ENCODE measurements at places on chromosomes 1 and 21.
A peak's percentile ranks its signal among the peaks of the same experiment; 100 is the strongest.

- DNase-seq = no peak
These were observed 280.6 kb downstream of the TTLL7 start for GRCh38 chr1:83718338-83718737.

DNA sequence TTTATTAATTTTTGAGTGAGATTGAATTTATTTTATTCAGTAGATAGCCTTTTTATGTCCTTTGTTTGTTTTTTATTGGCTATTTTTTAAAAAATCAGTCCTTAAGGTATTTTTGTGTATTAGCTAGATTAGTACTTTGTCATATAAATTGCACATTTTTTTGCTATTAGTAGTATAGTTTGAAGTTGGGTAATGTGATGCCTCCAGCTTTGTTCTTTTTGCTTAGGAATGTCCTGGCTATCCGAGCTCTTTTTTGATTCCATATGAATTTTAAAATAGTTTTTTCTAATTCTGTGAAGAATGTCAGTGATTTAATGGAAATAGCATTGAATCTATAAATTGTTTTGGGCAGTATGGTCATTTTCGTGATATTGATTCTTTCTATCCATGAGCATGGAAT lies 80.4 kb downstream of the MAN1A2 start:
- peak; percentile 38 for DNase-seq

DNA sequence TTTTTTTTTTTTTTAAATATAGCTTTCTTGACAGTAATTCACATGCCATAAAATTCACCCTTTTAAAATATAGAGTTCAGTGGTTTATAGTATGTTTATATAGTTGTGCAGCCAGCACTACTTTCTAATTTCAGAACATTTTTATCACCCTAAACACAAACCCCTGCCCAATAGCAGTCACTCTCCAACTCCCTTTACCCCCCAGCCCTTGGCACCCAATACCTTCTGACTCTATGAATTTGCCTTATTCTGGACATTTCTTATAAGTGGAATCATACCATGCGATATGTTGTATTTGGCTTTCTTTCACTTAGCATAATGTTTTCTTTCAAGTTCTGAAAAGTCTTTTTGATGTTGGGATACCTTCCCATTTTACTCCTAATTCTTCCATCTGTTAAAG lies 42.5 kb upstream of the NEXN start:
- DNase-seq = no peak

DNA sequence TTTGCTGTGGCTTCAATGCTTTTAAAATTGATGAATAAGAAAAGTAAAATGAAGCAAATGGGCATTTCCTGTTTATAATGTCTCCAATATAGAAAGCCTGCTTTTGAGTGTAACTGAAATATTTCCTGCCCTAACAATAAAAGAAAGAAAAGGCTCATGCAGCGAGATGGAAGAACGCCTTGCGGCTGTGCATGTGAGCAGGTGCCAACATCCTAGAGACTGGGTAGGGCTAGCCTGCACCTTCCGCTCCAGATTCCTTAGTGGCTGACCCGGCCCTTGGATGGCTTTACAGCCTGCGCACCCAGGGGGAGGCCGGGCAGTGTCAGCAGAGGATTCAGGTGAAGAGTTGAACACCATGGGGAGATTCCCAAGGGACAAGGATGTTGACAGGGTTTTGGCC lies 21.8 kb downstream of the CNIH3 start:
- no peak for DNase-seq

DNA sequence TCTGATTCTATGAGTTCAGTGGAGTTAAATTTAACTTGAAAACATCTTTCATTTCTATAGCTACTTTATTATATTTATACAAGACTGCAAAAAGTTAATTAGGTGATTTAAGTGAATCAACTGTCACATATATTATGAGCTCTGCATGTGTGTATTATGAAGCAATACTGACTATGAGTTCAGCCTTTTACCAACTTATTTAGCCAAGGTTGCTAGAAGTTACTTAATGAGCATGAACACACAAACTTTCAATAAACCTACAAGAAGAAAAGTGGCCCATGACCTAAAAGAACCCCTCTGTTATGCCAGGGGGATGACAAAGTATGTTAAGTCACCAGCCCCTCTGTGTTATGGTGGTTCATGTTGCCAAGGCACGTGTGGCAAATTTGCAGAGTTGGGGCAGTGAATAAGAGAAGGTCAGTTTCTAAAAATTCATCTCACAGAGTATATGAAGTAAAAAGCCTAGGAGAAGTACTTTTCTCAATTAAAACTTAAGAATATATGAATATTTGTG lies 86.7 kb upstream of the LYPLAL1 start:
- no peak for DNase-seq

GRCh38 chr1:101323535-101323934 lies 86.7 kb downstream of the S1PR1 start:
- no peak for DNase-seq

GRCh38 chr1:227885648-227886502 lies 61.9 kb downstream of the WNT9A start:
- peak; percentile 55 for DNase-seq

DNA sequence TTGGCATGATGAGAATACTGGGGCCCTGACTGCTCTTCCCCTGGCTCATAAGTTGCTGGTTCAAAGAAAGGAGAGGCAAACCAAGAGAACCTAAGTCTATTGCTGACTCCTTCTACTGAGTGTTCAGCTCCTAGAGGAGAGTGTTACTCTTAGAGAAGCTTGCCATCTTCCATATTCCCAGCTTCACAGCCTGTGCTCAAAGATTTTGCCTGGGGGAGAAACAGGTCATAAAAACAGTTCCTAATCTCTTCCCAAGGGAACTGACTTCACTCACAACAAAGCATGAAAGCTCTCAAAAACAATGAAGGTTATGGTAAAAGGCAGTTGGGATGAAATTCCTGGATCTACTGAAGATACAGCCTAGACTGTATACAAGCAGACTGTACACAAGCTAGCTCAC lies 37.1 kb downstream of the LRRC40 start:
- DNase-seq = peak; percentile 7

DNA sequence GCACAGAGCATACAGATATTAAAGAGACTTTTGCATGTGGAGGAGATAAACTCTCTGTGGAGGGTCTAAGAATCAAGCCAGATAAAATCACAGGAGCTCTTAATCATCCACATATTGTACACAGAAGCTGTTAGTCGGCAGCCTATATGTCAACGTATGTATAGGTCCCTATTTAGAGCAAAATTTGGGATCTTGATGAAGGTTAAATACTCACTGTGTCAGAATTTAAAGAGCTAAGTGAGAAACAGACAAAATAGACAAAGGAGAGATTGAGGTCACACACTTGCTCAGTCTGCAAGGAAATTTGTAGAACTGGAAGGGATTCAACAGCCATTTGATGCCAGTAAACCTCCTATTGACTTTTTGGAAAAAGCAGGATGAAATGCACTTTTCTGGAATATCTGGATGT lies 4.1 kb upstream of the IRF2BP2 start:
- no peak for DNase-seq

- DNase-seq = peak; percentile 75
These were observed 13.4 kb downstream of the ELOA start for GRCh38 chr1:23756676-23757075.

GRCh38 chr1:91585982-91586381 lies 85.3 kb downstream of the CDC7 start:
- peak; percentile 35 for DNase-seq

DNA sequence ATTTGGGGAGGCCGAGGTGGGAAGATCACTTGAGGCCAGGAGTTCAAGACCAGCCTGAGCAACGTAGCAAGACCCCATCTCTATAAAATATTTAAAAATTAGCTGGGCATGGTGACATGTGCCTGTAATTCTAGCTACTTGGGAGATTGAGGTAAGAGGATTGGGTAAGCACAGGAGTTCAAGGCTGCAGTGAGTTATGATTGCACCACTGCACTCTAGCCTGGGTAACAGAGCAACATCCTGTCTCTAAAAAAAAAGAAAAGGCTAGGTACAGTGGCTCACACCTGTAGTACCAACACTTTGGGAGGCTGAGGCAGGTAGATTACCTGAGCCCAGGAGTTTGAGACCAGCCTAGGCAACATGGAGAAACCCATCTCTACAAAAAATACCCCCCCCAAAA lies 35.7 kb upstream of the RCC1 start:
- DNase-seq = no peak

DNA sequence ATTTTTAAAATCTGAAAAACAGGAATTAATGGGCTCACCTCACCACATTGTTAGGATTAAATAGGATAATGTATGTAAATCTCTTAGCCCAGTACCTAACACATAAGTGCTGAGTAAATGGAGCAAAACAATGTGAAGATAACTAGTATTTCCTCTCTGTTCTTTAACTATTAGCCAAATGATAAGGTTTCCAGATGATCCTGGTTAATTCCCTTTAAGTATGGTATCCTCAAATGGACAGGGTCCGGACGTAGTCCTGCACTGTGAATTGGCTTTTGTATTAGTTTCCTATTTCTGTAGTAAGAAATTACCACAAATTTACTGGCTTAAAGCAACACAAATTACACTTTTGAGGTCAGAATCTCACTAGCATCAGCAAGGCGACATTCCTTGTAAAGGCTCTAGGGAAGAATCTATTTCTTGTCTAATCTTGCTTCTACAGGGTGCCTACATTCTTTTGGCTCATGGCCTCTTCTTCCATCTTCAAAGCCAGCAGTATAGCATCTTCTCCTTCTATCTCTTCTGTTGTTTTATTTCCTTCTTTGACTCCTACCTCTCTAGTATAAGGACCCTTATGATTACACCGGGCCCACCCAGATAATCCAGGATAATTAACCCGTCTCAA lies 17.1 kb downstream of the SCAF4 start:
- peak; percentile 14 for DNase-seq

GRCh38 chr1:200660719-200661118 lies 9.0 kb downstream of the DDX59 start:
- DNase-seq = no peak

GRCh38 chr21:41712730-41713129 lies 54.1 kb downstream of the RIPK4 start:
- DNase-seq = no peak

GRCh38 chr1:40273547-40274166 lies 15.6 kb downstream of the ZMPSTE24 start:
- no peak for DNase-seq

GRCh38 chr1:106722466-106722865 lies 334.0 kb upstream of the PRMT6 start:
- no peak for DNase-seq

DNA sequence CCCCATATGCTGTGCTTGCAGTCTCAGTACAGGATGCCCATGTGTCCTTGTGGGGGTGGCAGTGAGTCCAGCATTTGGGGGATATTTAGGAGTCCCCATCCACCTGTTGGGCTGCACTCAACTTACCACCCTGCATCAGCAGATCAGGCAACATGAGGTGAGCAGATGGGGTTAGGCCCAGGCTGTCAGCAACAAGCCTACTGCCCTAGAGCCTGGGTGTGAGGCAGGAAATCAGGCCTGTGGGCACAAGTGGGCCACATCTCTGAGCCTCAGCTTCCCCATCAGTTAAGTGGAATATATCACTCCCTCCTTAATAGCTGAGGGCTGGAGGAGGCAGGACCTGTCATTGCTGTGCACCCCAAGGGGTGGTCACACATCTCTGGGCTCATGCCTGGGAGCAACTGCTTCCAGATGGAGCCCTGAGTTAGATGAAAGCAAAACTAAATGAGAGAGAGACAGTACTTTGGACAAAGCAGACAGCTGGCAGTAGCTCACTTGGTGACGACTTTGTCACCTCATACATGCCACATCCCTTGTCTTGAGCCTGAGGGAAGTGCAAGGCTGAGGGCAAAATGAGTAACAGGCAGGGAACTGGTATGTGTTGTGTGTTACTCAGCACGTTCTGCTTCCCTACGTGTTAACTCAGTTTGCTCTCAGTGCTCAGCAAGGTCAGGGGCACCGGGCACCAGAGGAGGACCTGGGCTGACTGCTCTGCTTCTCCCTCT lies 48.4 kb downstream of the TRIM11 start:
- peak; percentile 43 for DNase-seq

GRCh38 chr1:40840526-40841323 lies 21.4 kb downstream of the CITED4 start:
- DNase-seq = peak; percentile 23

GRCh38 chr1:50780797-50781196 lies 179.3 kb downstream of the FAF1 start:
- DNase-seq = no peak

GRCh38 chr1:41648230-41648629 lies 163.7 kb upstream of the EDN2 start:
- DNase-seq = no peak

- DNase-seq = peak; percentile 27
These were observed 285.4 kb upstream of the USP24 start for GRCh38 chr1:55500601-55501000.

DNA sequence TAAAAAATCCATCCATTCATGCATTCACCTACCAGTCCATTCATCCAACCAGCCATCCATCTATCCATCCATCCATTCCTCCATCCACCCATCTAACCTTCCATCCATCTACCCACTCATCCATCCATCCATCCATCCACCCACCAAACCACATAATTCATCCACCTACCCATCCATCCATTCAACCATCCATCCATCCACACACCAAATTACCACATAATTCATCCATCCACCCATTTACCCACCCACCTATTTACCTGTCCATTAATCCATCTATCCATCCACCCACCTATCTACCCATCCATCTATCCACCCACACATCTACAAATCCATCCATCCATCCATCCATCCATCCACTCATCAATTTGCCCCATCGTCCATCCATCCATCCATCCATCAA lies 71.4 kb downstream of the CLIC6 start:
- no peak for DNase-seq

DNA sequence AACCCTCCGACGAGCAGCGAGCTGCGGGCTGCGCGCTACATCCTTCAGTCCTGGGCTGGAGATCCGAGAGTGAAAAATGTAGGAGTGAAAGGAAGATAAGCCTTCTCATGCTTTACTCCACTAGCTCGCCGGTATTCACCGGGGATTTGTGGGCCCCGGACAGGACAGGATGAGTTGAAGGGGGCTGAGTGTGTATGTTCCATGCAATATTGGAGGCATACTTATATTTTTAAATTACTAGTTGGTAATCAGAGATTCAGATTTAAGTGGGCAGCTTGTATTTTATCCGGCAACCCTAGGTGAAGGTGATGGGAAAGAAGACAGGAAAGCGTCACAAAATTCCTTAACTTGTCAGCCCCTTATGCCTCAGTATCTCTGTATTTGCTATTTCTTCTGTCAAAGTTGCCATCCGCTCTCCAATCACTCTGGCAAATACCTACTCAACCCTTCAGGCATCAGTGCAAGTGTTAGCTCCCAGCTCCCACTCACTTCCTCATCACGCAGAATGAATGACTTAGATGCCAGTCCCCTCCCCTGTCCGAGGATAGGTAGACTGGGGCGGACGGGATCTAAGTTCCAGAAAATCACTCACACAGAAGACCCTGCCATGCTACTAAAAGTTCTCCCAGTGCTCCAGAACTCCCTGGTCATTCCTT lies 503 bp upstream of the PIGM start:
- DNase-seq = peak; percentile 10
